ENCODE measurements at places on chromosomes 16 and 17.

DNA sequence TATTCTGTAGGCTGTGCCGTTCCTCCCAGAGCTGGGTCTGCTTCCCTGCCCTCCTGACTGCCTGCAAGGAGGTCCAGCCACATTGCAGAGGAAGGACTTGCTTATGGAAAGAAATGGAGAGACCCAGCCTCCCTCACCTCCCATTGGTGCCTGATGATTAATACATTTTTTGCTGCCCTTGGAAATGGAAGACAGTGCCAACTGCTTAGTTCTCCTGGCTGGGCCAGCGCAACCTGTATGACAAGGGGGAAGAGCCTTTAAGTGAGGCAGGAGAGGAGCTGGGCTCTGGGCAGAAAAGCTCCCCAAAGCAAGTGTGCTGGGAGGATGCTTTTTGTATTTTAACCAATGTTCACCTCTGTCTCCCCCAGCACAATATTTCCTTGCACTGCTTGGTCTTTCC lies 238.5 kb downstream of the SOX9 start:
- H3K4me3 ChIP-seq = no peak overlapping the region
- no peaks in the 10 kb centered on the region for H3K36me3 ChIP-seq
- no peaks in the 10 kb centered on the region for H3K4me1 ChIP-seq
- H3K27ac ChIP-seq = no peak overlapping the region

- DNase-seq = no peak
- no peak overlapping the region for H3K27ac ChIP-seq
- peaks cover 4% of the 10 kb centered on the region for H3K36me3 ChIP-seq
- H3K4me1 ChIP-seq = peaks cover 70% of the 10 kb centered on the region
- H3K27me3 ChIP-seq = peaks cover 2% of the 10 kb centered on the region
- H3K4me3 ChIP-seq = no peak overlapping the region
Observed at GRCh38 chr16:31348579-31348978, 6.4 kb upstream of the ITGAX start.

DNA sequence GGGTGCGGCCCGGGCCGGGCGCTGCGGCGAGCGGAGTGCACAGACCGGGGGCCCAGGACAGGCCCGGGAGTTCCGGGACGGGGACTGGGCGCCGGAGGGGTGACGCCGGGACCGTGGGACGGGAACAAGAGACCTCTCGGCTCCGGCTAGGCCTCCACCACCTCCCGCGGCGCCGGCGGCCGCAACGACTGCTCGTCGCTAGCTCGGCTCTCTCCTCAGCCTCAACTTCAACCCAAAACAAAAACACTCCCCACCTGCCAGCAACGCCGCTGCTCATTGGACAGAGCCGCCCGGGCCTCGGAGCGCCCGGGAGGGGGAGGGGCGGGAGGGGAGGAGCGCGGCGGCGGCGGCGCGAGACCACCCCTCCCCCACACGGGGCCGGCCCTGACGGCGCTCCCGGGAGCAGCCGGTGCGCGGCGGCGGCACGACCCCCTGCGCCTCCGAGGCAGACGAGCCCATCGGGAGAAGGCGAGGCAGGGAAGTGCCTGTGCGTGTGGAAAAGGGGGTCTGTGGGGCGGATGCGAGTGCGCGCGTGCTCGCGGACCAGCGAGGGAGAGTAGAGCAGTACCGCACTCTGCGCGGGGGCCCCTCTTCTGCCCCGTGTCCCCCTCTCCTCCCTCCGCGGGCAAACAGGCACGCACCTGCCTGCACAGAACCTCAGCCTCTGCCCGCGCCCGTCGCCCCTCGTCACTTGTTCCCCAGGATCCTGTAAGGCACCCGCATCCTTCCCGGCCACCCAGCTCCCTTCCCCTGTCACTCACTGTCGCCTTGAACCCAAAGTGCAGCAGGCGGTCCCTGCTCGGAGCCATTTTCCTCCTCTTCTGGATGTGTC lies at the start of gene FBXL20:
Gene FBXL20, minus strand, starts transcription at position 215 of the 832 bp plus-strand sequence. CDS start 224 bp downstream, outside the sequence.
- peak; percentile 84 for DNase-seq
- H3K4me3 ChIP-seq = peak within 1 kb of the TSS; percentile 94
- H3K27ac ChIP-seq = peak within 1 kb of the TSS; percentile 98
- peaks cover 40% of the 10 kb centered on the region for H3K4me1 ChIP-seq
- H3K36me3 ChIP-seq = peaks cover 2% of the 10 kb centered on the region

DNA sequence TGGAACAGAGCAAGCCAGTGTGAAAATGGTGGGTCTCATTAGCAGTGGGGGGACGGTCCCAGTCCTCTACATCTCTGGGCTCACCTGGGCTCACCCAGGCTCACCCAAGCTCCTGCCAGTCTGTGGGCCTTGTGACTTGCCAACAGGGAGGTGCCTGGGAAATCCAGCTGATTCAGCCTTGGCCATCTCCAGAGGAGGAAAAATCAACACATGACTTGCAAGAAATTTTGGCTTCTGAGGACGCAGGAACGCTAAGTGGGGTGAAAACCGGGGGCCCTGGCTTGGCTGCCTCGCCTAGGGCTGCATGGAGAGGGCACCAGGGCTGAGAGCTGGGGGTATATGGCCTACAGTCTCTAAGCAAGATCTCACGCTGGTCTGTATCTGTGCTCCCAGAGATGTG lies 47.7 kb downstream of the VAC14 start:
- peaks cover 19% of the 10 kb centered on the region for H3K4me1 ChIP-seq
- H3K27me3 ChIP-seq = no peaks in the 10 kb centered on the region
- H3K36me3 ChIP-seq = peaks cover 3% of the 10 kb centered on the region

- H3K27me3 ChIP-seq = peaks cover 12% of the 10 kb centered on the region
- H3K27ac ChIP-seq = no peak overlapping the region
- H3K4me3 ChIP-seq = no peak overlapping the region
- no peak for DNase-seq
- H3K4me1 ChIP-seq = no peaks in the 10 kb centered on the region
- no peaks in the 10 kb centered on the region for H3K36me3 ChIP-seq
Observed at GRCh38 chr17:57178839-57179238, 77.5 kb upstream of the MSI2 start.

GRCh38 chr16:87086156-87086555 lies 231.0 kb downstream of the C16orf95 start:
- H3K4me1 ChIP-seq = no peaks in the 10 kb centered on the region
- peaks cover 3% of the 10 kb centered on the region for H3K27me3 ChIP-seq
- DNase-seq = no peak
- no peak overlapping the region for H3K27ac ChIP-seq

GRCh38 chr17:52517176-52517575 lies 358.7 kb upstream of the CA10 start:
- no peak overlapping the region for H3K4me3 ChIP-seq
- H3K27ac ChIP-seq = no peak overlapping the region
- H3K4me1 ChIP-seq = no peaks in the 10 kb centered on the region
- DNase-seq = no peak
- H3K27me3 ChIP-seq = no peaks in the 10 kb centered on the region

DNA sequence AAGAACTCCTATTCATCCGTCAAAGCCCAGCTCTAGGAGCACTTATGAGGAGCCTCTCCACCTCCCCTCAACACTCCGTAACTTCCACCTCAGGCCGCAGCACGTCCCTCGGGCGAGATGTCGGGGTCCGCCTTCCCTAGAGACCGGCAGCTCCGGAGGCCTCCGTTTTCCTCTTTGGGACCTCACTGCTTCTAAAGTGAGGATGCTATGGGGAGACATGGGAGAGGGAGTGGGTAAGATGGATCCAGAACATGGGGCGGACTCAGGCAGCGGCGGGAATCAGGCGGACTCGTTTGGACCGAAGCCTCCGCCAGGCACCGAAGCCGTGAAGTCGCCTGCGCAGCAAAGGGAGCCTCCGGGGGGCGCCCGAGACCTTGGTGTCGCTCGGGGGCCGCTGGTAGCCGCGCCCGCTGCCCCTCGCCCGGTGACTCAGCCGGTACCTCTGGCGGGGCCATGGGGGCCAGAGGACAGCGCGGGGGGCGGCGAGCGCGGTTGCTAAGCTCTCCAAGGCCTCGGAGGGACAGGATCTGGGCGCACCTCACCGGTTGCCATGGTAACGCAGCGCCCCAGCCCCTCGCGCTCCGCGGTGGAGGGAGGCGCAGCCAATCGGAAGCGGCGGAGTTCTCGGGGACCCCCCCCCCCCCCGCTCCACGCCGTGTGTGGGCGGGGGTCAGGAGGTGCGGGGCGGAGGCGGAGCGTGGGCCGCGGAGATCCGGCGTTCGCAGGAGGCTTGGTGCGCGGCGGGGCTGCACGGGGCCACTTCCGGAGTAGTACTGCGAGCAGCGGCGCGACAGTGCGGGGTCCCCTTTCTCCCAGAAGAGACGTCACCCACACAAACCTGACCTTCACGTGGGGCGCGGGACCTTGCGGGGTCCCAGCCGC lies 1.3 kb upstream of the HIC1 start:
- peaks cover 12% of the 10 kb centered on the region for H3K27me3 ChIP-seq
- peak; percentile 79 for DNase-seq
- H3K27ac ChIP-seq = peak overlapping the region; percentile 91
- peaks cover 2% of the 10 kb centered on the region for H3K36me3 ChIP-seq
- peaks cover 24% of the 10 kb centered on the region for H3K4me1 ChIP-seq
- H3K4me3 ChIP-seq = peak overlapping the region; percentile 84

GRCh38 chr17:33192951-33193911 lies 99.9 kb downstream of the ASIC2 start:
- no peak overlapping the region for H3K27ac ChIP-seq
- no peak overlapping the region for H3K4me3 ChIP-seq
- peaks cover 4% of the 10 kb centered on the region for H3K27me3 ChIP-seq

DNA sequence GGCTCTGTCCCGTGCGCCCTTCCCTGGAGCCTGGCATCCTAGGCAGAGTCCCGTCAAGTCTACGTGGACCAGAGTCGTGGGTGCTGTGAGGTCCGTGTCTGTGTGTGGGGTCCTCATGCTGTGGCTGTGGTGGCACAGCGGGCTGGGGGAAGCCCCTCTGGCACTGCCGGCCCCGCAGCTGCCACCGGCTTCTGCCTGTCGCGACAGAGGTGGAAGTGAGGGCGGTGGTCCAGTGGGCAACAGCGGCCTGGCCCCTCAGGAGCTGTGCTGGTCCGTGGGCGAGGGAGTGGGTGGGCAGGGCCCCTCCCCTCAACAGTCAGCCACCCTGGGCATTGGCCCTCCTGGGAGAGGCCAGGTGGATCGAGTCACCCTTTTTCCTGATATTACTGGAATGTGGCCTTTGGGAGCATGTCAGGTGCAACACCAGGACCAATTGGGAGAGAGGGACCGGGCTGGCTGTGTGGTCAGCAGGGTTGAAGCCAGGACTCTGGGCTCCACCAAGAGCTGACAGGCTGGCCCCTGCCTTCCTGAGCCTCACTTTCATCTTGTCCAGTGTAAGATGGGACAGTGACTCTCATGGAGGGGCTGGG lies 11.9 kb downstream of the BAIAP2 start:
- no peak overlapping the region for H3K4me3 ChIP-seq
- H3K27me3 ChIP-seq = peaks cover 1% of the 10 kb centered on the region
- no peak overlapping the region for H3K27ac ChIP-seq
- H3K36me3 ChIP-seq = no peaks in the 10 kb centered on the region
- DNase-seq = no peak

DNA sequence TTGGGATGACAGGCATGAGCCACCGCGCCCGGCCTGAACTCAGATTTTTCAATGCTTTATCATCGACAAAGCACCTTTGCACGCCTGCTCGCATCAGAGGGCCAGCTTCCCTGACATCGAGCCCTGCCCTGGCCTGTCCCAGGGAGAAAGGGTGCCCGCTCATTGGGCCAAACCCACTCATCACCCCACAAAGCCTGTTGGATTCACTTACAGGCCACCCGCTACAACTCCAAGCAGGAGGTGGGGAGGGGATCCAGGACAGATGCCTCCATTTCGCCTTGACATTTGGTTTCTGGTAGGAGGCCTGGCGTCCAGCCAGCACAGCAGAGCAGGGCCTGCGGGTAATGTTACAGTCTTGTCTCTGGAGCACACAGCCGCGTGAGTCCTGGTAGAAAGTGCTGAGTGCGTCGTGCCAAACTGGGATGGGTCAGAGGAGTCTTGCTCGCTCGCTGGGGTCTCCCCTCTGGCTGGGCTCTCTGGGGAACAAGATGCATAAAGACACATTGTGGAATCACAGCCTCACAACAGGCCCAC lies 19.8 kb downstream of the SMTNL2 start:
- no peak overlapping the region for H3K4me3 ChIP-seq
- H3K36me3 ChIP-seq = no peaks in the 10 kb centered on the region
- no peak overlapping the region for H3K27ac ChIP-seq

GRCh38 chr16:23373436-23374219 lies 71.5 kb downstream of the SCNN1B start:
- no peaks in the 10 kb centered on the region for H3K4me1 ChIP-seq
- H3K36me3 ChIP-seq = no peaks in the 10 kb centered on the region
- no peak for DNase-seq
- no peak overlapping the region for H3K4me3 ChIP-seq
- H3K27me3 ChIP-seq = peaks cover under 1% of the 10 kb centered on the region

GRCh38 chr16:88194397-88195268 lies 188.1 kb upstream of the ZNF469 start:
- H3K36me3 ChIP-seq = no peaks in the 10 kb centered on the region
- H3K27me3 ChIP-seq = no peaks in the 10 kb centered on the region
- H3K4me3 ChIP-seq = no peak overlapping the region
- no peaks in the 10 kb centered on the region for H3K4me1 ChIP-seq

- no peak for DNase-seq
- H3K27me3 ChIP-seq = no peaks in the 10 kb centered on the region
- H3K27ac ChIP-seq = peak overlapping the region; percentile 87
- H3K4me1 ChIP-seq = peaks cover 48% of the 10 kb centered on the region
- H3K36me3 ChIP-seq = peaks cover 45% of the 10 kb centered on the region
- H3K4me3 ChIP-seq = peak overlapping the region; percentile 37
Observed at GRCh38 chr16:50335196-50335958, 33.4 kb downstream of the BRD7 start.

DNA sequence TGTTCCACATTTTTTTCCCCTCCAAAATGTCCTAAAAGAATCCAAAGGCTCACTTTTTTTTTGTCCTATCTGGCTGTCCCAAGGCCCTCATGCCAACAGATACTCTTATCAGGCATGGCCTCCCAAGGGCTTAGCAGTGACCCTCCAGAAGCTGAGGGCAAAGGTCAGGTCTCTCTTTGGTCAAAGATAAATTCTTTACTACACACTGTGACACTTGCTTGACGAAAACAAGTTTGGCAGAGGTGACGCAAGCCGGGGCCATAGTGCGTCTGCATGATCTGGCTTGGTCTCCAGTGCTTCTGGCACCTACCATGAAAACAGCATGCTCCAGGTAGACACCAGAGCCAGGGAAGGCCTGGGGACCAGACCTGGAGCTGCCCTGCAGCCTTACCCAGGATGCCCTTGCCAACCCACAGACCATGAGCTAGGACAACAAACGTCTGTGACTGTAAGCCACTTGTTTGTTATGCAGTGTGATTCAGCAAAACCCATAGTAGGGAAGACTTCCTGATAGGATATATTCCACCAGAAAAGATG lies 48.5 kb upstream of the IRF8 start:
- no peak for DNase-seq
- H3K27me3 ChIP-seq = peaks cover 8% of the 10 kb centered on the region
- H3K4me1 ChIP-seq = no peaks in the 10 kb centered on the region
- no peak overlapping the region for H3K27ac ChIP-seq
- H3K4me3 ChIP-seq = no peak overlapping the region
